ENCODE measurements at places on chromosomes 4 and X. TPM values are rescaled to one million over a fixed set of nuclear protein-coding genes. Genes with fewer than 3 reads are reported as not detected.

Gene XAGE2
- total RNA-seq, result not detected

Gene PGAM4
- total RNA-seq, result not detected

Gene NLGN4X
- total RNA-seq, result 0.96 TPM

Gene MAGEA9B
- not detected for total RNA-seq

Gene ADH7
- total RNA-seq, result not detected

Gene SATL1
- total RNA-seq, result not detected

Gene AFP
- total RNA-seq, result not detected

Gene VEGFD
- total RNA-seq, result not detected

Gene NRK
- total RNA-seq, result 0.55 TPM

Gene IL2
- not detected for total RNA-seq

Gene NXF3
- total RNA-seq, result not detected

Gene SSX2B
- not detected for total RNA-seq

GRCh38 chr4:140256335-140256734 lies 102.4 kb upstream of the MAML3 start:
- DNase-seq, result peak; percentile 21

DNA sequence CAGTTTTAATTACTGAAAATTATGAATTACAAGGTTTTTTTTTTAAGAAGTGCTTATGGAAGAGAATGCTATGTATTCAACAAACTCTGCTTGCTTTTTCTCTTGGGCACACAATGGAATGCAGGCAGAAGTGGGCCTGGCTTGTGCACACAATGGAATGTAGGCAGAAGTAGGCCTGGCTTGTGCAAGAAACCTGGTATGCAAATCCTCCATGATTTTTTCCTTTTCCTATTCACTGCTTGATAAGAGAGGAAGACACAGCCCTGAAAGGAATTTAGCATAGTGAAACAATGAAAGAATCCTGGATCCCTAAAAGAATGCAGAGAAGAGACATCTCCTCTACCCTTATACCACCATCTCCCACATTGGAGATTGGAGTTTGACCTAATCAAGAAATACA lies 138.4 kb downstream of the COL25A1 start:
- no peak for DNase-seq

DNA sequence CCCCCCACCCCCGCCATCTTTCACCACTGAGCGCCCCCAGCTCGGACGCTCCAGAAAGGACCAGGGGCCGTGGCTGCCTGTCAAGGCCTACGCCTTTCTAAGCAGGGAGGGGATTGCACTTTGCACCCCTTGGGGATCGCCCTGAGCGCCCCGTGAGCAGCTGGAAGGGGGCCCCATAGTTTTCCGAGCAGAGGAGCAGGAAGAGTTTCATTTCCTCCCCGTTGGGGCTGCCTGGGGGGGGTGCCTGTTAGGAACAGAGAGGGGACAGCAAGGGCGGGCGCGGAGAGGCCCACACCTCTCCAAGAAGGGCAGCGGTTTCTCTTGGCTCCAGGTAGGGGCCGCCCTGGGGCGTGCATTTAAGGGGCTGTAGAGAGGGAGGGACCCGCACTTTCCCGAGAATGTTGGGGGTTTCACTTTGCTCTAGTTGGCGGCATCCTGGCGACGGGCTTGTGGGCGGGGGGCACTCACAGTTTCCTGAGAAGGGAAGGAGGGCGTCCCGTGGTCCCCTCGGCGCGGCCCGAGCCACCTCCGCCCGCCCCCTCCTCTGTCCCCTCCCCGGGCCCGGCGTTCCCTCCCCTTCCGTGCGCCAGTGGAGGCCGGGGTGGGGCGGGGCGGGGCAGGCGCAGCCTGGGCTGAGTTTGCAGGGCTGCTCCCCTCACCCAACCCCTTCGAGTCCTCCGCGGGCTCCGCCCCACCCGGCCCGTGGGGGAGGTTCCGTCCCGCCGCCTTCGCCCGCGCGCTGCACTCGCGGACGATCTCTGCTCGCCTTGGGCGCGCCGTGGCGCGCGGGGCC lies 82.3 kb upstream of the CD99 start:
- DNase-seq, result peak; percentile 93

GRCh38 chr4:24067367-24068193 lies 177.7 kb upstream of the PPARGC1A start:
- no peak for DNase-seq

- no peak for DNase-seq
Measured at GRCh38 chr4:148366251-148366650, 76.0 kb downstream of the NR3C2 start.

- DNase-seq, result peak; percentile 81
Measured at GRCh38 chrX:71616672-71617529, 1.4 kb downstream of the CXCR3 start.

GRCh38 chr4:33715841-33716395 lies 2528.4 kb downstream of the ARAP2 start:
- no peak for DNase-seq

- no peak for DNase-seq
Measured at GRCh38 chrX:50877310-50877709, 33.2 kb upstream of the BMP15 start.

GRCh38 chr4:180394312-180394711 lies 1848.9 kb upstream of the TENM3 start:
- no peak for DNase-seq

DNA sequence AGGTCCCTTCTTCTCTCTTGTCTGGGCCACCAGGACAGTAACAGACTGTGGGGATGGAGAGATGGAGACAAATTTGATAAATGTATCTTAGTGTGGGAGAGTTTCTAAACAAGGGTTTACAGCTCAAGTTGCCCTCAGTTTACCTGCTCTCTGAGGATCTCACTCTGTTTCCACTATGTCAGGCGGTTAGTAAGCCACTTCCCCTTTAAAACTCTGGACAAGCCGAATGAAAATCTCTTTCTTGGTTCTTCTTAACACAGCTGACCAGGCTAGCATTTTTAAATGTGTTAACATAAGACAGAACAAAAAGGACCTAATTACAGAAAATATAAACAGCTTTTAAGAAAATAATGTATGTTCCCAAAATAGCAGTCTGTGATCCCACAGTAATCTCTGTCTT lies 2.9 kb upstream of the SCARB2 start:
- no peak for DNase-seq

- no peak for DNase-seq
Measured at GRCh38 chr4:26356081-26356501, 35.3 kb downstream of the RBPJ start.

DNA sequence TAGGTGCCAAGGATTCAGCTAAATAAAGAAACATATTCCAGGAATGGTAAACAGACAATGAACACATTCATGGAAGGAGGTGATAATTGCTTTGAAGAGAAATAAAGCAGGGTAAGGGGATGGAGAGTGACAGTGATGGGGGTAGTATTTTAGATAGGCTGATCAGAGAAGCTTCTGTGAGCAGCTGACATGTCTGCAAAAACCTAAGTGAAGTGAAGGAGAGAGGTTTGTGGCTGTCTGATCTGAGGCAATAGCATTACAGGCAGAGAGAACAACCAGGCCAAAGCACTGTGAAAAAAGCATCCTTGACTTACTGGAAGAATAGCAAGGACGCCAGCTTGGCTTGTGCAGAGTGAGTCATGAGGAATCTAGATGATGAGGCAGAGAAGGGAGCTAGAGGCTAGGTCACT lies 271.9 kb upstream of the GATB start:
- no peak for DNase-seq

DNA sequence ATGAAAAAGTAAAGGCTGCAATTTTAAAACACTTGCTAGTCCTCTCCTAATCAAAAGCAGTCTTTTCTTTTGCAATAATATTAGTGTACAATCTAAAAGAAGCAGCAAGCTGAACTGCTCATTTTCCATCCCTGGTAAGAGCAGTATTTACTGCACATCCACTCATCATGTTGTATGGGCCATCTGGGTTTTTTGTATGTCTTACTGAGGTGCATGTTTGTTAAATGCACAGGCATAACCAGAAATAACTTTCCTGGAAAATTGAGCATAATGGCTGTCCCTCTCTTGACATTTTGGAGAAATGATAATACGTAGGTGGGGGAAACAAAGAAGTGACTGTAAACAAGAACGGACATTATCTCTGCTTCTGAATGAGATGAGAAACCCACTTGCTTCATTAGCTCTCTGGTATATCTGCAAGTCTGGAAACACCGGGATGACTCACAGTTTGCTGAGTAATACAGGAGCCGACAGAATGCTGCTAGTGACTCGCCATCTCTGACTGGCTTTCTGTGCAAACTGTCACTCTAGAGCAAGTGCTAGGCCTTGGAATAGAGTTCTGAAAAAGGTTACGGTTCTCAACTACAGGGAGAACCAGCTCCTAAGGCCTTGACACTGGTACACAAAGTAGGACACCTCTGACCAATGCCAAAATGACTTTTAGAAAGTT lies 85.7 kb upstream of the MTM1 start:
- no peak for DNase-seq

GRCh38 chr4:180372691-180373090 lies 1870.5 kb upstream of the TENM3 start:
- DNase-seq, result no peak

GRCh38 chr4:172202480-172203076 lies 389.4 kb downstream of the GALNTL6 start:
- DNase-seq, result no peak

DNA sequence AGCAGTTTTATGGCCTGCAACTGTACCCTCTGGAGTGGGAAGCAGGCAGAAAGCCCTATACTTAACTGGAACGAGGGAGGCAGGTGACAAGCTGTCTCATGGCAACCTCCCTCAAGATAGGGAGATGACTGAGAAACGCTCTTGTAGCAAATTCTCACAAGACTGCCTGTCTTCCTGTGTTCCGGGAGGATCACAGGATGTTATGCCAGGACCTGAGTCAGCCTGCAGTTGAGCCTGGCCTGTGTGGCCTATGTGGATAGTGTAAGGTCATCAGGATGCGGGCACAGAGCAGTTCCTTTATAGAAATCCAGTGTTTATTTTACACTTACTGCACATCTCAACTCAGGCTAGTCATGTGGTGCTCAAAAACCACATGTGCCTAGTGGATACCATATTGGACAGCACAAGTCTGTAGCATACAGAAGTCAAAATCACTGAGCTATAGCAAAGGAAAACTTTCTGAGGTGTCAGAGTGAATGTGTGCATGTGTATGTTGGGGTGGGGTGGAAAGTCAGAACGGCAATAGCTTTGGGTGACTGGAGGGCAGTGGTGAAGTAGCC lies 25.2 kb downstream of the TAF7L start:
- no peak for DNase-seq

DNA sequence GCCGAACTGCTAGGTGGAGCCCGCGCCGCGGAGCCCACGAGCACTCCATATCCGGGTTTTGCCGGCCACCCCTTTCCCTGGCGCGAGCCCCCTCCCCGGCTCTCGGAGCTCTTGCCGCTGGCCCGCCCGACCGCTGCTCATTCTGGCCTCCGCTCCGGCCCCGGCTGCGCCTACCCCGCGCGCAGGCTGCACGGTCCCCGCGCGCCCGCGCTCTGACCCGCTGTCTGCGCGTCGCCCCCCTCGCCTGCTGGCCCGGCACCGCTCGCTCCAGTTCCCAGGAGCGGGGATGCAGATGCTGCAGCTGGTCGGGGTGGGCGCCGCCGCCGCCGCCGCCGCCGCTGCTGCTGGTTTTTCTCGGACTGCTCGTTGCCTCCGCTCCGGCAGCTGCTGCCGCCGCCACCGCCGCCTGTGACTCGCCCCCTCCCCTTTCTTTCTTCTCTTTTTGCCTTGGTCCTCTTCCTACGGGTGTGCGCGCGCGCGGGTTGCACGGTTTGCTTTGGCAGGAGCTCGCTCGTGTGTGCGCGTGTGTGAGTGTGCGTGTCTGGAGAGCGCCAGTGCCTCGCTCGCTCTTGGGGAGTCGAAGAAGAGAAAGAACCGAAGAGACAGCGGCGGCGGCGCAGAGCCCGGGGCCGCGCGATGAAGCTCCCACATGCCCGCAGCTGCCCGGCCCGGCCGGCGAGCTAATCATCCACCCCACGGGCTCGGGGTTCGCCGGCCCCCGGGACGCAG lies at the start of gene ADGRL3:
TSS of gene ADGRL3 (plus strand) at position 140 of the 729 bp plus-strand sequence.
- no peak for DNase-seq

DNA sequence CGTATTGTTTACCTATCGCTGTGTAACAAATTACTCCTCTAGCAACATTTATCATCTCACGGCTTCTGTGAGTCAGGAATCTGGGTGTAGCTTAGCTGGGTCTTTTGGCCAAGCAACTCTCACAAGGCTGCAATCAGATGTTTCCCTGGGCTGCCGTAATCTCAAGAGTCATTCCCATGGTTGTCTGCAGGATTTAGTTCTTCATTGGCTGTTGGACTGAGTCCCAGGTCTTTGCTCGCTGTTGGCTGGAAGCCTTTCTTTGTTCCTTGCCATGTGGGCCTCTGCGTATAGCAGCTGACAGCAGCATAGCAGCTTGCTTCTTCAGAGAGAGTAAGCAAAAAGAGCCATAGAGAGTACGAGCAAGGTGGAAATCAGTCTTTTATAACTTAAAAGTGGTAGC lies 16.8 kb downstream of the POLR2B start:
- peak; percentile 53 for DNase-seq

Data from transverse colon (tissue), 4 donors.